ENCODE measurements at places on chromosomes 12 and 14.

- no peak for DNase-seq
Observed at GRCh38 chr14:92649934-92650545, 98.4 kb downstream of the LGMN start.

DNA sequence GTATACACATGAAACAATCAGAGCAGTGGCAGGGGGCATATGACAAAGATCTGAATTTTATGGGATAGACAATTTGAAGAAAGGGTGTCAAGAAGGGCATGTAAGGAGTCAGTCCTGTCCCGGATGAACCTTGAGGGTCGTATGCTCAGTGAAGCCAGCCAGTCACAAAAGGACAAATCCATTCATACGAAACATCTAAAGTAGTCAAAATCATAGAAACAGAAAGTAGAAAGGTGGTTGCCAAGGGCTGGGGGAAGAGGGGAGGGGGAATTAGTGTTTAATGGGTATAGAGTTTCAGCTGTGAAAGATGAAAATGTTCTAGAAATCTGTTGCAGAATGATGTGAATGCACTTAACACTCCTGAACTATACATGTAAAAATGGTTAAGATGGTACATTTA is 157.5 kb downstream of the TGFB3 start:
- no peak for DNase-seq

DNA sequence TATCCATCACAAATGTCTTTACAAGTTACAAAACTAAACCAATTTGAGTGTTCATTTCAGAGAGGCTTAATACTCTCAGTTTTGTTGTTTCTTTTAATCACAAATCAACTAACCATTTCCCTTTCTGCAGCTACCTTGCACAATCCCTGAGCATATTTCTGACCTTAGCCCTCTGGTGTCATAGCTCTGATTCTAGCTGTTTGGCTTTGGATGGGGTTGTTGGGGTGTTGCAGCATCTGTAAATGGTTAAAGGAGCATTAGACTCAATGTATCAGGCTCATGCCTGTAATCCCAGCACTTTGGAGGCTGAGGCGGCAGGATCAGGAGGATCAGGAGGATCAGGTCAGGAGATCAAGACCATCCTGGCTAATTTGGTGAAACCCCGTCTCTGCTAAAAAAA is 461.4 kb downstream of the NRXN3 start:
- no peak for DNase-seq

- DNase-seq: no peak
Observed at GRCh38 chr12:51675071-51675803, 84.2 kb downstream of the SCN8A start.

DNA sequence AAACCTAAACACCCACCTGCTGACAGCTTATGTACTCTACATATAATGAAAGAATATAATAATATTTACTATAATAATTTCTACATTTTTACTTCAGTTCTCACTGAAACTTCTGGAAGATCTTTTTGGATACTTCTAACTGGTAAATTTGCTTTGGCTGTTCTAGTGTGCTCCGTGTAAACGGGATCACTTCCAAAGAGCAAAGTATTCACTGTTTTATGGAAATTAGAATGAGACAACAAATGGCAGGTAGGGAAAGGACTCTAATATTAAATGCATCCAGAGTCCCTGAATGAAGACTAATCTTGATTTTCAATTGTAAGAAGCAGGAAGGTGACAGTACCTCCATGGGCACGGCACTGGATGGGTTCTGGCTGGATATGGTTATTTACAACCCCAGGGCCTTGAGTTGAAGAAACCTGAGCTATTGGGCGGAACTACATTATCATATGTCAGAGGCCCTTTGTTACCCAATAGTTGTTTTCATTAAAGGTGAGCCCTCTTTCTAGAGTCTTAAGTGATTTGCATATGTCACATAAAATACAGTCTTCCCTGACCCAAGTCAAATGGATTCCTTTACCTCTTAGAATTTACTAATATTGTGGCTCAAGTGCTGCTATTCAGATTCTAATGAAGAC is 10.7 kb downstream of the ERP29 start:
- DNase-seq: no peak

DNA sequence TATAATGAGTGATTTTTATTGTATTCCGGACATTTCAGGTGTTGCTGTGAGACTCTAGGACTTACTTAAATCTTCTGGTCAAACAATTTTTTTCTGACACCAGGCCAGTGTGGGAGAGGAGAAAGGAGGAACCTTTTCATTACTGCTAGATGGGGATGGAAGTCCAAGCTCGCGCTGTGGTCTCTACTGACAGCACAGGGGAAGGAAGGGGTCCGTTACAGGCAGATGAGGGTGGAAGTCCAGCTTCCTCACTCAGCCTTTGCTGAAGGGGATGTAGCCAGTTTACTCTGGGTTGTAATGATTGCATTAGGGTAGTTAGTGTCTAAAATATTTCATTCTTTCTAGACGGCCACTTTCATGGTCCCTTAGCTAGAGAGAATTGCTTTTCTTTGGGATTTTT is 26.3 kb upstream of the ST8SIA1 start:
- DNase-seq: no peak

DNA sequence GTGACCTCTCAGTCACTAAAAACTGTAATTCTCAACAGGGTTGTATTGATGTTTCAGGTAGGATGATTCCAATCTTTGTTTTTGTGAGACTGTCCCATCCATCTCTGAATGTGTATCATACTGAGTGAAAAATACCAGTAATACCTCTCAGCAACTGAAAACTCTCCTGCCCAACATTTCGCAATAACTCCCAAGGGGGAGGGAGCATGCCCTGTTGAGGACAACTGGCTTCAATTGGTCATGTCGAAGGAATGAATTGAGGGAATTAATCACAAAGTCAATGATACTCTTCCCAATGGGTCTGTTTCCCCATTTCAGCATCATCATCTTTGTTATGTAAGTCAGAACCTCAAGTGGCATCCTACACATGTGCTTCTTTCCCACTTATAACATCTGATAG is 102.4 kb upstream of the E2F7 start:
- no peak for DNase-seq

GRCh38 chr12:88575361-88575970 is 4.8 kb downstream of the KITLG start:
- no peak for DNase-seq

DNA sequence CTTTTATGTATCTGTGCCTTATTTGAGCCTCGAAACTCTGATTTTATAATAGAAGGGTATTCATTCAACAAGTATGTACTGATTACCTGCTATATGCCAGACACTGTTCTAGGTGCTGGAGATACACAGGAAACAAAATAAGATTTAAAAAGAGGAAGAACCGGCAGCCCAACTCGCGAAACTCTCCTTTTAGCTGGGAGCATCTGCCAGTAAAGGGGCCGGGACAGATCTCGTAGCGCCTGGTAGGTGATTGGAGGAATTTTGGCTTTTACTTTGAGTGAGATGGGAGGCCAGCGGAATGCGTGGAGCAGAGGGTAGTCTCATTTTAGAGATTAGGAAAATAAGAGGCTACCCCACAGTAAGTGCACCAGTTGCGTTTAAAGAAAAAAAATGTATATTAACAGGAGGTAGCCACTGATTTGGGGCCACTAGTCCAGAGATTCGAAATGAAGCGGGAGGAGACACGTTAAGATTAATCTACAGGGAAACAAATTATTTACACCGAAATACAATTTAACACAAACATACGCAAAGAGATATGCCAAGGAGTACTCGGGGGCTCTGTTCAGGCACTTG is 520 bp upstream of the MON2 start:
- no peak for DNase-seq

DNA sequence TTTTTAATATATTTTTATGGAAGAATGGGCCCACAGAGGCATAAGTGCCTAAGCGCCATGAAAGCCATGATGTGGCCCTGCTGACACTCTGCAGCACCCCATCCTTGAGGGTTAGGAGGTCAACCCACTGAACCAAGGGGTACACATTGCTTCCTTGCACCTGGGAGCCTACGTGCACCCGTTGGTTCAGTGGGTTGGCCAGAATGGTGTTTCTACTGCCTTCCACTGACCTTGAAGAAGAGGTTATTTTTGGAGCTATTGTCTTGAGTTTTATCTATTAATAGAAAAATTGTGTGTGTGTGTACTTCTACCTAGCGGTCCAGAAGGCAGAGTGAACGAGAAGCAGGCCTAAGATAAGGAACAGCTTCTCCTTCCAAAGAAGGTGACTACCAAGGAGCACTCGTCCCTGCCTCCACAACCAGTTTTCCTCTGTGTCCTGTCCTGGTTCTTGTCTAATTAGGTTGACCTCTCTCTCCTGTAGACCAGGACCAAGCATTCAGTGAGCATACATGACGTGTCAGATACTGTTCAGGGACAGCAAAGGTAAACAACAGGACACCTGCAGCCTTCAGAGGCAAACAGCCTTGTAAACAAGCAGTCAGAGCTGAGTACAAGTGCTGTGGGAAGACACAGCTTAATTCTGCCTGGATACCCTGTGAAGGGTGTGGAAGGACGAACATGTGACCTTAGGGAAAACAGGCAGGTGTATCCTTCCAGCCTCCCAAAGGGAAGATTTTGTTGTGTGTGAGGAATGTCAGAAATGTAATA is 30.4 kb upstream of the PLEK2 start:
- DNase-seq: no peak

DNA sequence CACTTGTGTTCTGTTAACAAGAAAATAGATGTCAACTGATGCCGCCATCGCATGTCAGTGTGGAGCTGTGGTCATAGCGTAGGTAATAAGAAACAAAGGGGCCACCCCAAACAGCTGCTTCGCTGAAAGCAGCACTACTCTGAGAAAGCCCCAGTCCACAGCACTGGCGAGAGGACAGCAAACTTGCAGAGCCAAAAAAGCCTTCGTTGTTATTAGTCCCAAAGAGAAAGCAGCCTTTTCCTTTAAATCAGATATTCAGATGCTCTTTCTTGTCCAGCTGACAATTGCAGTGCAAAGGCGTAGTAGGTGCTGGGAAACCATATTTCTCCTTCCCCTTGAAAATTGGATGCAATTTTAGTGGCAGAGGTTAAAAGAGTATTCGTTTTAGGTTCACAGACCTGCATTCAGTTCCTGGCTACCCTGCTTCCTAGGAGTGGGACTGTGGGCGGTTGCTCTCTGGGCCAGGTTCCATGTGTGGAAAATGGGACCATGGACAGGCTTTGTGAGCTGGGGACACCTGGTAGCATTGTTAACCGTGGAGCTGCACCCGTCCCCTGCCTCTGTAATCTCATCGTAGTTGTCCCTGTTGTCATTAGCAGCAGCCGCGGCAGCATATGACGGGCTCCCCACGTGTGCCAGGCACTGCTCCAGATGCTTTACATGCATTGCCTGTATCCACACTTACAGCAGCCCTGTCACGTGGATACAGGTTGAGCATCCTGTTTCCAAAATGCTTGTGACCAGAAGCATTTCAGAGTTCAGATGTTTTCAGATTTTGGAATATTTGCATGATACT is 54.2 kb downstream of the ELK3 start:
- DNase-seq: no peak

GRCh38 chr14:72830786-72831594 is 62.9 kb downstream of the DPF3 start:
- DNase-seq: no peak

DNA sequence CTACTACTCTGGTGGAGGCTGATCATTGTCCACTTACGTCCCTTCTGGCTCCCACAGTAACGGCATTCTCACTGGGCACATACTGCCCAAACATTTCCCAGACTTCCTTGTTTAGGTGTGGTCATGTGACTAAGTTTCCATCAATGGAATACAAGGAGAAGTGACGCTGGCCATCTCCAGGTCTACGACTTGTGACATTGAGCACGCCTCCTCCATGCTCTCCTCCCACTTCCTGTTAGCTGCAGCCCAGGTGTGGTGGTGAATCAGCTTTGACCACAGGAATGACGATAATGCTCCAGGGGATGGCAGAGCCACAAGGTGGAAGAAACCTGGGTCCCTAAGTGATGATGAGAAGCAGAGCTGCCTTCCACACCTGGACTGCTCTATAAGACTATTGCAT is 6.0 kb upstream of the SLC24A4 start:
- DNase-seq: no peak

- DNase-seq: no peak
Observed at GRCh38 chr12:109555431-109556315, 17.6 kb downstream of the MMAB start.

All from activated CD4-positive, CD25-positive, alpha-beta regulatory T cell treated with anti-CD3 and anti-CD28 coated beads, Interleukin-2, amount 50 U/mL, for 16 hours (primary cell).